Cortex of kidney (tissue), 1 donor: ENCODE measurements at places on chromosomes 4 and X.

GRCh38 chr4:4849524-4850193, 9.8 kb upstream of the MSX1 start:
- no peak for DNase-seq

DNA sequence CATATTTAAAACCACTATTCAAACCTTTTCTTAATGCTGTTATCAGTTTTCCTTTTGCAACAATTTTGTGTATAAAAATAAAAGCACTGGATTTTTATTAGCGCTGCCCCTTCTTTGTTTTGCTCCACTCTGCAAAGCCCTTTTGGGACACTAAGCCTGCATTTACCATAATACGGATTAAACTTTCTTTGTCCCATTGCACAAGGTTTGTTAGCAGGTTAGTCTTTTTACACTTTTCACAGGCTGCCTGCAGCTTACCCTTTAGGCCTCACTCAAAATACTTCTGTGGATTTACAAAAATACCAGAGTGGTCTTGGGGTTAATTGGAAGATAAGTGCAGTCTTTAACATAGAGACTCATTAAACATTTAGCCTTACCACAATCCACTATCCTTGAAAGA, 35.7 kb upstream of the MAB21L2 start:
- no peak for DNase-seq

- no peak for DNase-seq
These were observed 41.5 kb downstream of the SOWAHB start for GRCh38 chr4:76856243-76857073.

DNA sequence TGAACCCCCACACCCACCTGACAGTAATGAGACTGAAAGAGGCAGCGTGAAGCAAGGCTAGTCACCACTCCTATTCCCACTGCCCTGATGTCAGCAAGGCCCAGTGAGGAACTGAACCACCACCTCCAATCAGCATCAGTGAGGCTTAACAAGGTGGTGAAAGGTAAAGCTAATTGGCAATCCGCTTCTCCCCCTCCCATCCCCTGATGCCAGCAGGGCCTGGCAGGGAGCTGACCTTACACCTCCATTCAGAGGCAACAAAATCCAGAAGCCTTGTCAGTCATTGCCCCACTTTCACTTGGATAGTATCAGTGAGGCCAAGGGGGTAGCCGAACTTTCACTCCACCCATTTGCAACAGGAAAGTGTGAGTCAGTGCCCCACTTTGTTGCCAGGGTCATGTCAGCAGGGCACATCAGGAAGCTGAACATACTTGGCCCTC, 60.8 kb downstream of the AWAT2 start:
- no peak for DNase-seq

GRCh38 chr4:113232194-113232593, 182.7 kb downstream of the ANK2 start:
- no peak for DNase-seq

DNA sequence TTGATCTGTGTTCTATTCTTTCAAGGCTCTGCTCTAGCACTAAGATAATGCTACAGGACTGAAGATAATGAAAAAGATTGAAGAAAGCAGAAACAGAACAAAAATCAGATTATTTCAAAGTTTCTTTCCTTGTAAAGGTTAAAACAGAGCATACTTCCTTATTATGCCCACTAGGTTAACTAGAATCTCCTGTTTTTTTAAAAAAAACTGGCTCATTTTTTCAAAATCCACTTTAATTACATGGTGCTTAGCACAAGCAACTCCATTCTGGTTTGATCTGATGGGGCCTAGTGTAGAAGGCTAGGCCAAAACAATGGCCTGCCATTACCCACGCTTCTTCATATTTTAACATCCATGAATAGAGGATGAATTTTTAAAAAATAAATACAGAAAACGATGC, 1.2 kb upstream of the UBA6 start:
- no peak for DNase-seq

DNA sequence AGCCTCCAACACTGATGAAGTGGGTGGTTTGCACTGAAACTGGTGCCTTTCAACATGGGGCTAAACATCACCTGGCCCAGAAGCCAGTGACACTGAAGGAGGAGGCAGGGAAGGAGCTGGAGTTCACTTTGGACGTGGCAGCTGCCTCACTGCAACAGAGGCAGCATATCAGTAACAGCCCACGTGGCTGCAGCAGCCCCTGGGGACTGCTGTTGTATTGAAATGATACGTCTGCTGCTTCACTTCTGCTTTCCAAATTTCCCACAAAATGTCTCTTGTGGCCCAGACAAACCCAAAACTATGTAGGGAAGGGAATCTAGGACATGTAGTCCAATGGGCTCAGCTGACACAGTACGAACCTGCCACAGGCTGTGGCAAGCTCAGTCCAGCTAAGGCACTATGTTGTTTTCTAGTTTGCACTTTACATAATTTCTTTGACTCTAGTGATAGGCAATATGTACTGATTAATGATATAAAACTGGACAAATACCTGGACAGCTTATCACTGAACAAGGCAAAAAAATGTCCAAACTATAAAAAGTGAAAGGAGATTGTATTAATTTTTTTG, 84.7 kb upstream of the RAPGEF2 start:
- DNase-seq, result no peak

DNA sequence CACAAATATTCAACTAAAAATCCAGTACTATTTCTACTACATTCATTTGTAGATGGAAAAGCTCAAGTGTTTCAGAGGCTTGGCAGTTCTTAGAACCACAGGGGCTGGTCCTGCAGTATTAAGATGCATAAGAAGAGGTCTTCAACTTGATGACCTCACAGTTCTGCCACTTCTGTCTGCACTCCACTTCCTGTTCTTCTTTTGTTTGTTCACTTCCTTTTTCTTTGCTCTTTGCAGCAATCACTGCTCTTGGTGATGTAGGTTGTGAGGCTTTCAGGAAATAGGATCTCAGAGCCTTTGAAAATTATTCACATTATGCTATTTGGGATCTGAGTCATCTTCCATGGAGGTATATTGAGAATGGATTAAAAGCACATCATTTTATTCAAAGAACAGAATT, 602.0 kb upstream of the CPEB2 start:
- DNase-seq, result no peak

GRCh38 chr4:11506194-11506593, 77.5 kb upstream of the HS3ST1 start:
- no peak for DNase-seq

DNA sequence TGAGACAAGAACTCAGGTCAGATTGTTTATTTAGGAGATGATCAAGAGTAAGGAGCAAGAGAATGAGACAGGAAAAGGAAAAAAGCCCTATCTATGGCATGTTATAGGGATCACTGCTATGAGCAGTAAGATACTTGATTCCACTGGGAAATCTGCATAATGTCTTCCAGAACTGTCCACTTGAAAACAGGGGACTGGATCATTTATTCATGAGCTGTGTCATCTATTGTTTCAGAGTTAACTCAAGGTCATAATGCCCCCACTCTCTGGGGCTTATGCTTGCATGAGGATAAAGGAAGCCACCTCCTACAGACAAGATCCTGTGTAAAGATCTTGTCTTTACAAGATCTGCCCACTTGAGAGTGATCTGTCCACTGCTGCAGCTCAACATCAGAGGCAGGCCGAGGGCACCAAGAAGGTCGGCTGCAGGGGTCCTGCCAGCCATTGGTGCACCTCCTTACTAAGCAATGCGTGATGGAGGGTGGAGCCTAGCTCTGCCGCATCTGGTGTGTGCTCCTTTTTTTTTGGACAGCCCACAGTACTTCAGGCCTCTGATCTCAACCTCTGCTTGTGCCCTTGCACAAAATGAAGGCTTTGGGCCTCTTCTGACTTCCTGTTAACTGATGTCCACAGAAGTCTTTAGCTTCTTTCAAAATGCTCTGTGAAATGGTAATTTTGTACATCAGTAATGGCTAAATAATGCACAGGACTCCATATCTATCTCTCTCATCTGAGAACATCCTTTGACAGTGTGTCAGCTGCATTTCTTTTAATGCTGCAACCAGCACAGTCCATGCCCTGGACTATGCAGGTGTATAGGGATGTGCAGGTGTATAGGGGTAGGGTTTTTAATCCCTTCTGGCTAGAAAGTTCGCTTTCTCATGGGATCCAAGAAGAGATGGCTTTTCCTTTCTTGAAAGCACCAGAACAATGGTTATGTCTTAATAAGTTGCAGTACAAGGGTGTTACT, 95.9 kb upstream of the TRPC3 start:
- no peak for DNase-seq

DNA sequence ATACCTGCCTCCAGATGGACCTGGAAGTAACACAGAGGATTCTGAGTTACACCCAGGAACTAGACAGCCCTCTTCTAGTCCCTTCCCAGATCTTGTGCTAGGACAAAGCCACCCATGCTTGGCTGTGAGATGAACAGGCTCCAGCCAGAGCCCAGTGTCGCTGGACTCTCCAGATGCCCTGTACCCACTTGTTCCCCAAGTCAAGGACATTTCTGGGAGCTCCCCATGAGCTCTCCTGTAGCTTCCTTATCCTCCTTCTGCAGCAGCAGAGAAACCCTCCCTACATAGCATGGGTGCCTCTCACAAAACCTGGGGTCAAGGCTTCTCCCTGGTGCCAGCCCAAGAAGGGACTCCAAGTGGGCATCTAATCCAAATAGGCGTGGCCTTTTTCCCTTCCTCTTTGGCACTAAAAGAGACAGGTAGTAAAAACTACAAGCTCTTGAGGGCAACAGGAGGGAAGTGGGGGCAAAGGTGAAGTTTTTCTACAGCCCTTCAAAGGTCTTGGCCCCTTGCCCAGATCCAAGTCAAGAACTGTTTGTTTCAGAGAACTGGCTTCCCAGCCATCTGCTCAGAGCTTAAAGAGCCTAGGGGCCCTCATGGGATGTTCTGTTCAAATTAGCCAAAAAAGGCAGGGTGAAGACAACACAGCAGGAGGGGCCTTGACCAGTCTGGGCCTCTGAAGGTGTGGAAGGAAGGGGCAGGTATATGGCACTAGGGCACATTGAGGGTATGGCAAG, 8.5 kb upstream of the ERCC6L start:
- DNase-seq, result no peak

DNA sequence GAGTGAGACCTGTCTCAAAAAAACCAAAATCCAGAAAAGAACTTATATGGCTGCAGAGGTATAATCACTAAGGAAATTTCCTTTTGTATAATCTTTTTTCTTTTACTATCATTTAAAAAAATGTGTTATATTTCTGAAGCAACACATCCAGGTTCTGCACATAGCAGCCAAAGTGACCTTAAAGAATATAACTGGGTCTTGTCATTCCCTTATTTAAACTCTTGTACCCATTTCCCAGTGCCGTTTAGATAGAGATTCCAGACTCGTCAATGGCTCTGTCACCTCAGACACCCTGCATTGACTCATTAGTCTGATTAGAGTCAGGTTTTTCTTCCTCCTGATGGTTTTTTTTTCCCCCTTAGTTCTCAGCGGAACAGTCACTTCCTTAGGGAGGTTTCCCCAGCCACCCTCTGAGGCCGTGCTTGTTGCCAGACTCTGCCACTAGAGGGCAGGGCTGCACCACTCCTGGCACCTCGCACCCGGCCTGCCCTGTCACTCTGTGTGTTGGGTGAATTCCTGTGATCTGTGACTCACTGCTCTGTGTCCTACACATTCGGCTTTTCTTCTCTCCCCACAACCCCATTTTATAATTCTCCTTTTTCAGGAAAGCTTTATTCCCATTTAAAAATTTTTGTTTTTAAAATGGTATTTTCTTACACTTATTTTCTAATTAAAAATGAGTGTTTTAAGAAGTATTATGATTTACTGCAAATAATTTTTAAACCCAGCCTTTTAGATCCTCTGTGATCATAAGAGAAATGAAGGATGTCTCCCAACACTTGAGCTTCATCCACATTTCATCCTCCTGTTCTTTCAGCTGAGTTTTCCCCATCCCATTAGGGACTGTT, 32.1 kb downstream of the HTT start:
- no peak for DNase-seq

GRCh38 chrX:74500067-74500466, 78.8 kb downstream of the SLC16A2 start:
- no peak for DNase-seq

- DNase-seq, result no peak
These were observed 16.0 kb downstream of the ZNF185 start for GRCh38 chrX:152913910-152914309.

DNA sequence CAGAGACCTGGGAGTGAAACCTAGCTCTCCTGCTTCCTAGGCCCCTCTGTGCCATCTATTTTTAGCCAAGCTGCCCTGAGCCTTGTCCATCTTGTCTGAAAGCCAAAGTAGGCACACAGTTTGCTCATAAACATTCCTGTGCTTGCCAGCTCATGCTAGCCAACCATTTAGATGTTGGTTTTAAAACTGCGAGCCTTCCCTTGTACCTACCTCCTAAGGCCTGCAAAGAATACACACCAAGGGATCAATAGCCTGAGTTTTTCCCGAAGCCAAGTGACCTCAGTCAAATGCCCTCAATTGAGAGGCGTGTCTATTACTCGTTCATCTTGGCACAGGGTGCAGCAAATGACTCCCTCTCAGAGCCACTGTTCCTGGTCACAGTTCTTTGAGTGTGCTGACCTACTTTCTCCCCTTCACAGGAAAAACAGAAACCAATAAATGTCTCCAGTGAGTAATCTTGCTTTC, 48.5 kb downstream of the ZCCHC12 start:
- DNase-seq, result no peak

GRCh38 chr4:100422894-100423293, 94.9 kb downstream of the EMCN start:
- no peak for DNase-seq

GRCh38 chr4:89324671-89325070, 17.1 kb upstream of the GPRIN3 start:
- no peak for DNase-seq

DNA sequence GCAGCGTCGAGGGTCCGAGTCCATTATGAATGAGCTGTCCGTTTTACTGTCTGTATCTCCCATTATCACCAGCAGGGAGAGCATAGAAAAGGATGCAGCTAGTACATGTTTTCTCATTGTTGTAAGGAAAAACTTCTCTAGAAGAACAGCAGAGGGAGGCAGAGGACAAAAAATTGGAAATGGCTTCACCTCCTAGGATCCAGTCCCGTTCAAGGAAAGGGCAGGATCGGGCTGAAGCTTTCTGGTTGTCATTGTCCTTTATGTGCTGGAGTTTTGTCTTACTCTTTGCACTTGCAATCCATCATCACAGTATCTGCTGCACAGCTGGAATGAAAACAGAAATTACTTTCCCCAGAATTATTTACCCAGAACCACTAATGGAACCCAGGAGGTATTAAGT, 14.7 kb downstream of the NDP start:
- no peak for DNase-seq

- no peak for DNase-seq
These were observed 502.3 kb upstream of the DIAPH2 start for GRCh38 chrX:96182366-96182765.

- DNase-seq, result no peak
These were observed 556 bp upstream of the SLC25A43 start for GRCh38 chrX:119398587-119398973.

DNA sequence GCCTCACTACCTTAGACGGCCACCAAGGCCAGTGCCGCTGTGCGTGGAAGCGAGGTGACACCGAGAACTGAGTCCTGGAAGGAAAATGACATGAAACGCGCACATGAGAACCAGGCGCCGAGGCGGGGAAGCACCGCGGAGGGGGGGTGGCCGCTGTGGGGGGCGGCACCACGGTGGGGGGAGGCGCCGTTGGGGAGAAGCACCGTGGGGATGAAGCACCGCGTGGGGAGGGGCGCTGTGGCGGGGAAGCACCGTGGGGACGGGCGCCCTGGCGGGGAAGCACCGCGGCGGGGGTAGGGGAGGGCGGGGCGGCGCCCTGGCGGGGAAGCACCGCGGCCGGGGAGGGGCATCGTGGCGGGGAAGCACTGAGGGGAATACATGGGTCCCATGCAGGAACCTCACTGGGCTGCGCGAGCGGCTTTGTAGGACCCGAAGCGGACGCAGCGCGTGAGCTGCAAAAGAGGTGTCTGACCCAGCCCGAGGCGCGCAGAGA, 28.0 kb downstream of the PPP2R3B start:
- DNase-seq, result no peak

GRCh38 chr4:11424000-11424399, 4.7 kb downstream of the HS3ST1 start:
- no peak for DNase-seq
